Activated CD4-positive, CD25-positive, alpha-beta regulatory T cell (primary cell): ENCODE measurements at places on chromosomes 6 and 20.
A peak's percentile ranks its signal among the peaks of the same experiment; 100 is the strongest.

DNA sequence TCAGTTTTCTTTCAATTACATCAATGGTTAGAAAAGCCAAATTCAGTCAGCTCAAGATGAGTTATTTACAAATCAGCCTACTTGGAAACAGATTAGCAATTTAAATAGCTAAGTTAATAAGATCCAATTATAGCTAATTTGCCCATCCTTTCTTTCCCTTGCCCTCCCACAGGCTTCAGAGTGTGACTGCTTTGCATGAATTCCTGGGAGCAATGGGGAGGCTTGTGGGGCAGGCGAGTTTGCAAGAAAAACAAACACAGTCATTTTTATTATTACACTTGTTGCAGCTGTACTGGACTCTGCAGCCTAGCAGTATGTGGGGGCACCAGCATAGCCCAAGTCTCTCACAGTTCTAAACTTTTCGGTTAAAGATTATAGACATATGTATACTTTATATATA lies 219.0 kb downstream of the NKAIN2 start:
- no peak for DNase-seq

DNA sequence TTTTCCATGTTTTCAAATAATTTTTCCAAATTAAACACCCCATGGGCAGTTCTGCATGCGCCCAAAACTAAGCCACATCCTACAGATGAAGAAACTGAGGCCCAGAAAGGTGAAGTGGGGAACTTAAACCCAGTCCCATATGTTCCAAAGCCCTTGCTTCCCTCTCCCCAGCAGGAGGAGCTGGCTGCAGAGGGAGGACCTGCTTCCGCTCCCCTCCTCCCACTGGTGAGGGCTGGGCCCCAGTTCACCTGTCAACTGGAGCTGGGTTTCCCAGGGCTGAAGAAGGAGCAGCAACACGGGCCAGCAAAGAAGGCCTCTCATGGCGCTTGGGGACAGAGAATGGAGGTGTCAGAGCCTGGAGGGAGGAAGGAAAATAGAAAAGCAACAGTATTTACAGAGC lies 1.4 kb upstream of the RBPJL start:
- DNase-seq, result no peak

DNA sequence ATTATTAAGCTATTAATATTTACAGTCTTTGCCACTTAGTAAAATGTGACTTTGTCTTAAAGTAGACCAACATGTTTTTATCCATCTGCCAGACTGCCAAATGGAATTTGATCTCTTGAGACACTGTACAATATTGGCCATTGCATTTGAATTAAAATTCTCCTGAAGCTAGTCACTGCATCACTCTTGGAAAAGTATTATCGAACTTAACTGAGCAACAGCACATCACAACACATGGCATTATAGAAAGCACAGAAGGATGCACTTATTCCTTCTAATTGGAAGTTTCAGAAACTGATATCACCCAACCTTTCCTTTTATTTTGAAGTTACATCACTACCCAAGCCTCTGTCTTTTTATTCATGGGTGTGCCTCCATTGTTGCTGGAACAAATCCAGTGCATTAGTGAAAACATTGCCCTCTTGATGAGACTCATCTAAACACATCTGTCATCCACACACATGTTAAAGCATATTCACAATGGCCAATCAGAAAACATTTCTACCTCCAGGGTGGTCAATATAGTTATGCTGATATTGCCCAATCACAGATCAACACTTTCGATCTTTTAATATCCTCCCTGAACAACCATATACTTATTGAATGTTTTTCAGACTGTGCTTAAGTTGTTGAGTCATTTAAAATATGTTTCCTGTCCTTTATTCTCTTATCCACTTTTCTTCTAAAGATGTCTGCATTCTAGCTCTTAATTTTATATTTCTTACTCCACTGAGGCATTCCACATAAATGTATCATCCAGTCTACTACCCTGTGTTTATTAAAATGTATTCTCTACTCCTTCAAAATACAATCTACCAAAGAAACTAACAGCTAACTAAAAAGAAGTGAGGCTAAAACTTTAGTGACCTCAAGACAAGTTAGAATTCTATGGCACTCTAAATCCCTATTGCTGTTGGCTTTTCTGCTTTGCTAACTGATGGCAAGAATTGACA lies 535.0 kb downstream of the RFPL4B start:
- no peak for DNase-seq

DNA sequence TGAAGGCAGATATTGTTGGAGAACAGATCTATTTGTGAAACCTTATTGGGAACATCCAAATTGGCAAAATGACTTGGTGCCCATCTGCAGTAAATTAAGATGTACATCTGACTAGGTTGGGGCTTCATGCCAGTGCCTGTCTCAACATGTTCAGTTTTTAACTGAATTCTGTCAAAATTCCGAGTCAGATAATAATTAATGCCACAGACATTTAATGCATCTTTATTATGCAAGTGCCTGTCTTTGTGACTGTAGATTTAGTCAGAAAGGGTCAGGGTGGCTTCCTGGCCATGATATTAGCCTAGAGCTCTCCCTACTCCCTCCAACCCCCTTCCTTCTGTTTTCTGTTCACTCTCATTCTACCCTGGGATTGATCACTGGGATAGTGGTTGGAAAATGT lies 199.3 kb upstream of the FLRT3 start:
- DNase-seq, result no peak

- no peak for DNase-seq
Measured at GRCh38 chr20:53921443-53921973, 148.9 kb downstream of the BCAS1 start.

- DNase-seq, result no peak
Measured at GRCh38 chr6:45001663-45002062, 326.5 kb upstream of the RUNX2 start.

DNA sequence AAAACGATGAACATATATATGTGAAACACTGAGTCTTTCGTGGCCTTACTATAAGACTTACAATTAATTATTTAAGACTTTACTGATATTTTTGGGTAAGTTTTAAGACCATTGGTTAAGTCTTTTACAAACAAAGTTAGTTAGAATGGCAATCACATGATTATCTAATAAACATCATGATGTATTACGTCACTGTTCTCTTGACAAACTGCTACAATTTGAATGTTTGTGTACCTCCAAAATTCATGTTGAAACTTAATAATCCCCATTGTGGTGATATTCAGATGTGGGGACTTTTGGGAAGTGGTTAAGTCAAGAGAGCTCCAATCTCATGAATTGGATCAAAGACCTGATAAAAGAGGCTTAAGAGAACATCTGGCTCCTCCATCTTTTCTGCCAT lies 25.9 kb upstream of the B3GAT2 start:
- DNase-seq, result no peak

- DNase-seq, result no peak
Measured at GRCh38 chr20:63877755-63878470, 12.8 kb downstream of the TPD52L2 start.

- no peak for DNase-seq
Measured at GRCh38 chr20:37276494-37277252, 12.8 kb upstream of the MANBAL start.

GRCh38 chr6:168212362-168212761 lies 107.2 kb downstream of the DACT2 start:
- DNase-seq, result no peak

DNA sequence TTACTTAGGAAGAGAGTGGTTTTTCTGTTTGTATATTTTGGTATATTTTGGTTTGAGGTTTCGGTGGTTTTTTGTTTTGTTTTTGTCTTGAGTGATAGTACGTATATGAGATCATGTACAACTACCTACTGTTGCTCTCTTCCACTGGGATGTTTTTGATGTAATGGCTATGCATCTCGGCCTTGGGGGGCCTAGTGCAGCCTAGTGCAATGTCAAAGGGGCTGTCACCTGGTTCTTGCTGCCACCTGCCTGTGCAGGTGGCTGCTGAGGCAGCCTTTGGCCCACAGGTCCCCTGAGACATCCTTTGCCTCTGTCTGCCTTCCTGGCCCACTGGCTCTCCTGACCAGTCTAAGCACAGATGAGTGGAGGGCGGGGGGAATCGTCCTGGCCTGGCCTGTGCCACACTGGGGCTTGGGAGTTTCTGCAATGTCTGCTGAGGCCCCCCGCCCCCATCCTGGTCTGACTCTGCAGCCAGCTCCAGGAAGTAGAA lies 546.6 kb downstream of the CD83 start:
- DNase-seq, result no peak

- no peak for DNase-seq
Measured at GRCh38 chr6:122718616-122719015, 60.9 kb upstream of the FABP7 start.

- no peak for DNase-seq
Measured at GRCh38 chr20:2133318-2134183, 31.9 kb downstream of the STK35 start.

DNA sequence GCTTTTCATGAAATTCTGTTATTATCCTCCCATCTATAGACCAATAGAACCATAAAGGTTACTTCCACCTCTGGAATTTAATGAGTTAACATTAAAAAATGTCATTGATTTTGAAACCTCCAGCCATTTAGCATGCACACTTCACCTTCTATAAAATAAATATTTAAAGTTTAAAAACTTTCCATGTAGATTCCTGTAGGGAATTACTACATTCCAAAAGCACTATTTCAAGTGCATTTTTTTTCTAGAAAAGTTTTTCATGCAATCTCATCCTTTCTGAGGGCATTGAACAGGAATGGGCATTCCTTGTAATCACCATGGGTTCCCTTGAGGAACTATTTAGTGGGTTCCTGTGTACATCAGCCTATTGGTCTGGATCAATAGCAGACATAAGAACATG lies 253.8 kb upstream of the RIN2 start:
- no peak for DNase-seq

DNA sequence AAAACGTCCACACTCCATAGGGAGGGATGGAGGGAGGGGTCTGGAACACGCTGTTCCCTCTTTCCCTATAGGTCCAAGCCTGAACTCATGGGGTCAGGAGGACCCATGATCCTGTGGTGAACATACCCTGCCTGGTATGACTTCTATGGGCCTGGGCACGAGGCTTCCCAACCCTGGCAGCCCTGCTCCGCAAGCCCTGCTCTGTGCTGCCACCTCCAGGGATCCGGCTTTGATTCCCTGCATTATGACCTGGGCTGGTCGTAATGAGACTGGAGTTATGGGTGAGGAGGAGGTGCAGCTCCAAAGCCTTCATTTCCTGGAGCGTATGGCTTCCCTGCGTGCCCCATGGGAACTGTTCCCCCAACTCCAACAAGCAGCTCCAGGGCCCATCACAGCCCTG lies 54.9 kb downstream of the CDH22 start:
- DNase-seq, result no peak

DNA sequence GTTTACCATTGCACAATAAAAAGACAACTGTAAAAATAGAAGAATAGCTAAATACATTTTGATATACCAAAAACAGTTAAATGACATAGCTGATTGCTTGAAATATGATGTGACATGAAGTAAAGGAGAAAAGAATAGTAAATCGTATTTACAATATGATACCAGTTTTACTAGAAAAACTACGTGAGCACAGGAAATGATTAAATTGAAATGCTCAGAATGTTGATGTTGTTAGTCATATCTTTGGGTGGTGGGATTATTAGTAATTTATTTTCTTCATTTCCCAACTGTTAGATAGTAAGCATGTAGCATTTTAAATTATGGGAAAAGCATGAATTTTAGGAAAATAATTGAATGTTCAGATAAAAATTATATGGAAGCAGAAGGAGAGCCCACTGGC lies 268.3 kb upstream of the TAB2 start:
- DNase-seq, result no peak

- DNase-seq, result no peak
Measured at GRCh38 chr6:35059596-35060345, 81.4 kb downstream of the TCP11 start.

- DNase-seq, result no peak
Measured at GRCh38 chr20:57193094-57193493, 73.3 kb downstream of the BMP7 start.

DNA sequence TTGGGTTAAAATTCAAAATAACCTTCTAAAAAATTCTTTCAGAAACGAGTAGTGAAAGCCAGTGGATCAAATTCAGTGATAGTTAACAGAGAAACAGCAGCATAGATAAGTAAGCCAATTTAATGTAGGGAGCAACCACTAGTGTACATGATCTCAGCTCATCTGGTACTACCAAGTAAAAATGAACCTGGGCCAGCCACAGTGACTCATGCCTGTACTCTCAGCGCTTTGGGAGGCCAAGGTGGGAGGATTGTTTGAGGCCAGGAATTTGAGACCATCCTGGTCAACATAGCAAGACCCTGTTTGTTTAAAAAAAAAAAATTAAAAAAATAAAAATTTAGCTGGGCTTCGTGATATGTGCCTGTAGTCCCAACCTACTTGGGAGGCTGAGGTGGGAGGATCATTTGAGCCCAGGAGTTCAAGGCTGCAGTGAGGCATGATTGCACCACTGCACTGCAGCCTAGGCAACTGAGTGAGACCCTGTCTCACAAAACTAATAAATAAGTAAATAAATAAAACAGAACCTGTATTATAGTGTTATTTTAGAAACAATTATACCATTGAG lies 32.4 kb downstream of the CBFA2T2 start:
- DNase-seq, result no peak

DNA sequence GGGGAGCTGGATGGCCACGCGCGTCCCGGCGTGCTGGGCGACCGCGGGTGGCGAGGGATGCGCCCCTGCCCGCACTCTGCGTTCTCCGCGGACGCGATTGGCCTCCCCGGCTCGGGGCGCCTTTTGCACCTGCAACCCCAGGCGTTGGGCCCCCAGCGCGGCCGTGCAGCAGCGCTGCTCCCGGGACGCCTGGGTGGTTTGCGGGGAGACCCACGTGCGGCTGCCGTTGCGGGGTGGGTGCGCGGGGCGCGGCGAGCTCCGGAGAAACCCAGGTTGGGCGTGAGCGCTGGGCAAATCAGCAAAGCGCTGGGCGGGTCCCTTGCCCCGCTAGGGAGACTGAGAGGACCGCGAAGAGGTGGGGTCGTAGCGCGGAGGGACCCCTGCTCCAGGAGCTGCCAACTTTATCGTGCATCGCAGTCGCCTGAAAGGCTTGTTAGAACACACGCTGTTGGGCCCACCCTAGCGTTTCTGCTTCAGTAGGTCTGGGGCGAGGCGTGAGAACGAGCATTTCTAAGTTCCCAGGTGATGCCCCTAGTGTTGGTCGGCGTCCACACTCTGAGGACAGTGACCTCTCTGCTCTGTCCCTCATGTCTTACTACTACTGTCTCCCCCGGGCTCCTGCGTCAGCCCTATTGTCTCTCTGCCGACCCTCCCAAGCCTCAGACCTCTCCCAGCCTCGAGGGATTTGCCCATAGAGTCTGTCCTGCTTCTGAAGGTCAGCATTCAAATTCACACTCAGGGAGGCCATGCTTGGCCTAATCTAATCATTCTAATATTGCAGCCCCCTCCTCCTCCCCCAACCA lies 538 bp upstream of the ZFP64 start:
- DNase-seq, result peak; percentile 11

DNA sequence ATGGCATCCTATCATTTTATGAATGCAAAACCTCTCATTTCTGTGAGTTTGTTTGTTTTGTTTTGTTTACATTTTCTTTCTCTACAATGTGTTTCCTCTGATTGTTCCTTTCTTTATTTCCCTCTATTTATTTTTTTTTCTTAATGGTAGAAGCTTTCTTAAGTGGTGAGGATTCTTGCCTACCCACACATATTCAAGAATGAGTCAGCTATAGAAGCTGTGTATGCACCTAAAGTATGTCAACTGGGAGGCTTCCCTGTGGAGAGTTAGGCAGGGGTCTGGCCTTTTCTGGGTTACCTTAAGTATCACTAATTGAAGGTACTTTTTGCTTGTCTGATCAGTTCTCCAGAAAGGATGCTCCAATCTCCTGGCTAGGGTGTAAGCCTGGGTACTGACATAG lies 354.0 kb downstream of the ESR1 start:
- DNase-seq, result no peak

- no peak for DNase-seq
Measured at GRCh38 chr6:35428421-35429149, 23.6 kb upstream of the FANCE start.

- DNase-seq, result no peak
Measured at GRCh38 chr6:136956590-136957544, 34.8 kb downstream of the SLC35D3 start.
